ENCODE measurements at places on chromosomes 7 and 10. TPM values are rescaled to one million over a fixed set of nuclear protein-coding genes. Genes with fewer than 3 reads are reported as not detected.

- no peak overlapping the region for H3K27ac ChIP-seq
- no peaks in the 10 kb centered on the region for H3K36me3 ChIP-seq
- H3K27me3 ChIP-seq = peaks cover 3% of the 10 kb centered on the region
- no peak overlapping the region for H3K4me3 ChIP-seq
- H3K4me1 ChIP-seq = no peaks in the 10 kb centered on the region
Measured at GRCh38 chr7:93715234-93715633, 140.7 kb upstream of the CALCR start.

TRRAP gene
- 44.5 TPM for total RNA-seq

- H3K27ac ChIP-seq = no peak overlapping the region
- H3K4me1 ChIP-seq = no peaks in the 10 kb centered on the region
- H3K27me3 ChIP-seq = peaks cover 18% of the 10 kb centered on the region
- H3K4me3 ChIP-seq = no peak overlapping the region
- no peaks in the 10 kb centered on the region for H3K36me3 ChIP-seq
Measured at GRCh38 chr10:1360558-1361164, 304.5 kb downstream of the WDR37 start.

- H3K4me1 ChIP-seq = peaks cover 34% of the 10 kb centered on the region
- H3K36me3 ChIP-seq = no peaks in the 10 kb centered on the region
- peak; percentile 16 for DNase-seq
- H3K4me3 ChIP-seq = no peak overlapping the region
- H3K27ac ChIP-seq = peak overlapping the region; percentile 17
Measured at GRCh38 chr10:68327889-68328786, 3.7 kb upstream of the HNRNPH3 start.

- DNase-seq = no peak
- peak overlapping the region; percentile 78 for H3K4me3 ChIP-seq
- H3K4me1 ChIP-seq = peaks cover 5% of the 10 kb centered on the region
- H3K36me3 ChIP-seq = no peaks in the 10 kb centered on the region
Measured at GRCh38 chr10:96044736-96045135, 1.4 kb downstream of the CCNJ start.

GRCh38 chr10:62230344-62231121, 38.1 kb downstream of the RTKN2 start:
- H3K4me1 ChIP-seq = no peaks in the 10 kb centered on the region
- H3K4me3 ChIP-seq = no peak overlapping the region
- no peaks in the 10 kb centered on the region for H3K36me3 ChIP-seq
- no peaks in the 10 kb centered on the region for H3K27me3 ChIP-seq
- no peak for DNase-seq

CYP3A5 gene
- 1.5 TPM for total RNA-seq

- H3K27me3 ChIP-seq = no peaks in the 10 kb centered on the region
- H3K36me3 ChIP-seq = no peaks in the 10 kb centered on the region
- peaks cover 53% of the 10 kb centered on the region for H3K4me1 ChIP-seq
- H3K4me3 ChIP-seq = no peak overlapping the region
- peak; percentile 86 for DNase-seq
Measured at GRCh38 chr7:151796091-151796870, 80.6 kb downstream of the PRKAG2 start.

GRCh38 chr7:106203473-106203872, 81.3 kb downstream of the NAMPT start:
- no peaks in the 10 kb centered on the region for H3K27me3 ChIP-seq
- no peak overlapping the region for H3K4me3 ChIP-seq
- H3K27ac ChIP-seq = no peak overlapping the region
- no peak for DNase-seq
- H3K4me1 ChIP-seq = 0 out of 2 replicates have a peak, but pooled peaks cover 2% of the 10 kb centered on the region
- no peaks in the 10 kb centered on the region for H3K36me3 ChIP-seq

- no peaks in the 10 kb centered on the region for H3K27me3 ChIP-seq
- DNase-seq = no peak
- H3K4me1 ChIP-seq = no peaks in the 10 kb centered on the region
- H3K27ac ChIP-seq = no peak overlapping the region
- H3K4me3 ChIP-seq = no peak overlapping the region
Measured at GRCh38 chr7:85733169-85733915, 546.5 kb upstream of the SEMA3D start.

GRCh38 chr10:116110736-116111135, 162.3 kb downstream of the GFRA1 start:
- no peak overlapping the region for H3K4me3 ChIP-seq
- no peak overlapping the region for H3K27ac ChIP-seq
- H3K4me1 ChIP-seq = no peaks in the 10 kb centered on the region
- peaks cover 13% of the 10 kb centered on the region for H3K27me3 ChIP-seq
- H3K36me3 ChIP-seq = no peaks in the 10 kb centered on the region
- DNase-seq = no peak

MYL7 gene
- not detected for total RNA-seq

DNA sequence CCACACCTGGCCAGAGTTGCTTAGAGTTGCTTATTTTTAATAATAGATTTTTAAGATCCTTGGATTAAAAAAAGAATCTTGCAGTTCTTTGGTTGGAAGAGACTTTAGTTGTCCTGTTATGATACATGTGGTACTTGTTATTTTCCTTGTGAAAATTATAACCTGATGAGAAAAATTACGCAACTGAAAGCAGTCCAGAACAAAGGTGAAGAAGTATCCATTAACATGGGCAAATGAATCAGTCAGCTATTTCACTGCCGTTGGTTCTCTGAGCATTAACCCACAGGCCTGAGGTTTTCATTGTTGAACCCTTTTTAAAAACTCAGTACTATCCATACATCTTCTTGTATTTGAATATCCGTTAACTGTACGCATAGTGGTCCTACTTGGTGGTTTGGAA, 68.2 kb downstream of the GALNT11 start:
- H3K27ac ChIP-seq = no peak overlapping the region
- no peak overlapping the region for H3K4me3 ChIP-seq
- no peaks in the 10 kb centered on the region for H3K4me1 ChIP-seq
- no peaks in the 10 kb centered on the region for H3K27me3 ChIP-seq
- no peaks in the 10 kb centered on the region for H3K36me3 ChIP-seq

GRCh38 chr10:95482501-95483233, 78.5 kb downstream of the SORBS1 start:
- H3K36me3 ChIP-seq = no peaks in the 10 kb centered on the region
- H3K4me3 ChIP-seq = no peak overlapping the region
- no peak overlapping the region for H3K27ac ChIP-seq
- DNase-seq = no peak
- H3K27me3 ChIP-seq = no peaks in the 10 kb centered on the region
- peaks cover 9% of the 10 kb centered on the region for H3K4me1 ChIP-seq

DNA sequence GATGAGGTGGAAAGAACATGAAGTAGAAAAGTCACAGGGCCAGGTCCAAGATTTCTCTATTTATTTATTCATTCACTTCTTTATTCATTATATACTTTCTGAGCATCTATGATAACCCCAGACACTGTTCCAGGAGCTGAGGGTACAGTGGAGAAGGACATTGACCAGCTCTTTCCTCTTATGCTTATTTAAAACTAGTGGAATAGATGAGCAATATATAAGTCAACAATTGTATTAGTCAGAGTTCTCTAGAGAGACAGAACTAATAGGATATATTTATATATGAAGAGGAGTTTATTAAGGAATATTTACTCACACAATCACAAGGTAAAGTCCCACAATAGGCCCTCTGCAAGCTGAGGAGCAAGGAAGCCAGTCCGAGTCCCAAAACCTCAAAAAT, 15.0 kb upstream of the GPR37 start:
- no peaks in the 10 kb centered on the region for H3K27me3 ChIP-seq
- H3K36me3 ChIP-seq = no peaks in the 10 kb centered on the region
- H3K4me3 ChIP-seq = no peak overlapping the region
- H3K27ac ChIP-seq = no peak overlapping the region
- no peak for DNase-seq

GRCh38 chr10:86225103-86225782, 141.4 kb downstream of the GRID1 start:
- no peaks in the 10 kb centered on the region for H3K4me1 ChIP-seq
- DNase-seq = no peak
- H3K36me3 ChIP-seq = no peaks in the 10 kb centered on the region
- no peaks in the 10 kb centered on the region for H3K27me3 ChIP-seq
- H3K27ac ChIP-seq = no peak overlapping the region
- H3K4me3 ChIP-seq = no peak overlapping the region

DNA sequence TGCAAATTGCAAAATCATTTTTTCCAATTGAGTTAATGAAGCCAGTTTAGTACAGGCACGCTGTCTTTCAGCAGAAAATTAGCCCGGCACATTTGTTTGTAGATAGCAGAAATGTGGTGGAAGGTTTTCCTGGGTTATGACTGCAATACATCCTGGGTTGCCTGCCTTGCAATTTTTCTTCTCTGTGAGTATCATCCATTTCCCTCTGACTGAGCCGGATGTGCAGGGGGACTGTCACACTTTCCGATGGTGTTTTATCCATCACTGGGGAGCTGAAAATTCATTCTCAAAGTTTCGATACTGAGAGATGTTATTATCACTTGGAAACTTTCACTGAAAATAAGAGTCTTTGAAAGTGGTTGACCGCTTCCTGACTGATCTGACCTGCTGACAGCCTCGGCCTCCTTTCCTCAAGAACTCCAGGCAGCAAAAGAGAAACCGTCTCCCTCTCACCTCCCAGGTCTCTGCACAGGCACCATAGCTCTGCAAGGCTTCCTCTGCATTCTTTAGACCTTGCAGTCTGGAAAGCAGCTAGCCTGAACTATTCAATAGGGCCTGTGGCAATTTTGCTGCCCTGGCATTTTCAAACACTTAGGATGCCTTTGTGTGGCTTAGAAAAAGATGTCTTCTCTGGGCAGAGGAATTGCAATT, 320.8 kb upstream of the NRP1 start:
- H3K27me3 ChIP-seq = no peaks in the 10 kb centered on the region
- no peaks in the 10 kb centered on the region for H3K36me3 ChIP-seq
- no peak for DNase-seq
- no peak overlapping the region for H3K4me3 ChIP-seq
- H3K27ac ChIP-seq = no peak overlapping the region

DNA sequence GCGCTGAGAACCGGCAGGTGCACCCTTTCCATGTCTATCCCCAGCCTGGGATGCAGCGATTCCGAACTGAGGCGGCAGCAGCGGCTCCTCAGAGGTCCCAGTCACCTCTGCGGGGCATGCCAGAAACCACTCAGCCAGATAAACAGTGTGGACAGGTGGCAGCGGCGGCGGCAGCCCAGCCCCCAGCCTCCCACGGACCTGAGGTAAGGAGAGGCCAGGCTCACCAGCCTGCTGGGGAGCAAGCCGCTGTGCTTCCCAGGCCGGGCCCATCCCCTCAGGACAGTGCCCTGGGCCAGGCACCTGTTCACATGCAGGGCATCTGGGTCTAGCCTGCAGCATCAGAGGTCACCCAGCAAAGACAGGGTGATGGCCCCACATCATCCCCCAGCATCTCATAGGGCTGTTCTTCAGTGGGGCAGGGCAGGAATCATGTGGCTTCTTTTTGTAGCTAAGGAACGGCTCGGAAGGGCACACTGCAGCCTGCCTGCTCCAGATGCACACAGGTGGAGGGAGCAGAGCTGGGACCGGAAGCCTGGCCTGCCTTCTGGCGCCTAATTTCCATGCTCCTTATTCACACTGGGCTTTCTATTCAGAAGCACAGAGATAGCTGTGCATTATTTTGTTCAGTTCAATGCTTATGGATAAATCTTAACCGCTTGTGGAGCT, 18.9 kb downstream of the BAG3 start:
- DNase-seq = no peak
- H3K4me1 ChIP-seq = peaks cover 39% of the 10 kb centered on the region
- H3K36me3 ChIP-seq = peaks cover 32% of the 10 kb centered on the region
- H3K27me3 ChIP-seq = no peaks in the 10 kb centered on the region
- no peak overlapping the region for H3K27ac ChIP-seq

DNA sequence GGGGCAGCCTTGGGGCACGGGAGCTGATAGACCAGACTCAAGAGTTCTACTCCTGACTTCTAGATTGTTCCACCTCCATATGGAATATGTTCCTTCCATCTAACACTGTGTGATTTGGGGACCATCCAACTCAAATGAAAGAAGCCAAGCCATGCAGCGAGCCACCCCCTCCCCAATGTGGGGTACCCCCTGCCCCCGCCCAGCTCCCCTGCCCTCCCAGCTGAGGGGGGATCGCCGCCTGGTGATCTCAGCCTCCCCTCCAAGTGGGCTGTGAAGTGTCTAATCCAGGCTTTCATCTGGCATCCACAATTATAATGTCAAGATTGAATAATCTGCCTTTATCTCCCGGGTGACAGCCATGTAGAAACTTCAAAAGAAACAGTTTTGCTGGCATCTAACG, 246.1 kb downstream of the RPS24 start:
- no peak overlapping the region for H3K27ac ChIP-seq
- no peaks in the 10 kb centered on the region for H3K36me3 ChIP-seq
- H3K4me1 ChIP-seq = no peaks in the 10 kb centered on the region
- no peak overlapping the region for H3K4me3 ChIP-seq

ATRNL1 gene
- total RNA-seq = 1.3 TPM

ITGA8 gene
- total RNA-seq = 0.02 TPM

DNA sequence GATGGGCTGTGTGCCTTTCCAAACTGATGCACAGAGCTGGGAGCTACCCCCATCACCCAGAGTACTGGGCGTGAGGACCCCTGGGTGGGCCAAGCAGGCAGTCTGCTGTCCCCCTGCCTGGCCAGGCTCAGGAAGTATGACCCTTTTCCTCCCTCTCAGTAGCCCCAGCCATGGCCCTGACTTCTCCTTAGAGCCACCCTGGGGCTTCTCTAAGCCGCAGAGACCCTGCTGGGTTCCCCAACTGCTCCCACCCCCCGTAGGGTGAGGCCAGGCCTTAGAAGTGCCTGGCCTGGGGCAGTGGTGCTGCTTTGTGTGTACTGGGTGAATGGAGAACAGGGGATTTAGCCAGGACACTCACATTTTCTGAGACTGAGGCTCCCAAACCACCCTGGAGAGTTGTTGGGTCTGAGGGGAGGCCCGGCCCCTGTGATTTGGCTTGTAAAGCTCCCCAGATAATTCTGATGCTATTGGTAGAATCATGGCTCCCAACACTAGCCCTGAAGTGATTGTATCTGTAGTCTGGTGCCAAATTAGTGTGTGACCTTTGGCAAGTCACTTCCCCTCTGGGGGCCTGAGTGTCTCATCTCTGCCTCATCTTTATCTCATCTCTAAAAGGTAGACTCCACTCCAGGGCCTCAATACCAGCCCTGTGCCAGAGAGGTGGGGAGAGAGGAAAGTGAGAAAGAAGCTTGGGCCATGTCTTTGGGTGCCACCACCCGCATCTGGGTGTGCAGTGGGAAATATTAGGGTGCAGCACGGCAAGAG, 99.7 kb upstream of the PPIF start:
- H3K4me3 ChIP-seq = no peak overlapping the region
- H3K27ac ChIP-seq = no peak overlapping the region
- no peaks in the 10 kb centered on the region for H3K36me3 ChIP-seq
- H3K4me1 ChIP-seq = no peaks in the 10 kb centered on the region

- no peak overlapping the region for H3K27ac ChIP-seq
- H3K36me3 ChIP-seq = no peaks in the 10 kb centered on the region
- no peaks in the 10 kb centered on the region for H3K27me3 ChIP-seq
- no peaks in the 10 kb centered on the region for H3K4me1 ChIP-seq
Measured at GRCh38 chr7:86152926-86153325, 490.8 kb upstream of the GRM3 start.

Measured in HCT116 (cell line).